ENCODE measurements at places on chromosomes 6 and 20. TPM values are rescaled to one million over a fixed set of nuclear protein-coding genes. Genes with fewer than 3 reads are reported as not detected.

GRCh38 chr6:91782802-91783201 is 1195.9 kb upstream of the MAP3K7 start:
- H3K27ac ChIP-seq: no peak overlapping the region
- H3K4me3 ChIP-seq: no peak overlapping the region
- H3K4me1 ChIP-seq: peaks cover 6% of the 10 kb centered on the region
- H3K36me3 ChIP-seq: peaks cover 6% of the 10 kb centered on the region
- no peak for DNase-seq
- no peaks in the 10 kb centered on the region for H3K27me3 ChIP-seq

BEND3 gene
- 72.1 TPM for total RNA-seq

ACTL10 gene
- 0.46 TPM for total RNA-seq

C20orf204 gene
- total RNA-seq: 1.3 TPM

GRCh38 chr6:16480763-16481560 is 242.6 kb downstream of the GMPR start:
- H3K27me3 ChIP-seq: no peaks in the 10 kb centered on the region
- no peak overlapping the region for H3K27ac ChIP-seq
- H3K4me3 ChIP-seq: no peak overlapping the region
- H3K4me1 ChIP-seq: peaks cover 3% of the 10 kb centered on the region
- no peak for DNase-seq

GRCh38 chr20:49320460-49320859 is 42.6 kb upstream of the ZNFX1 start:
- H3K4me1 ChIP-seq: 0 out of 2 replicates have a peak, but pooled peaks cover 4% of the 10 kb centered on the region
- peaks cover 20% of the 10 kb centered on the region for H3K27me3 ChIP-seq
- no peak overlapping the region for H3K27ac ChIP-seq
- no peaks in the 10 kb centered on the region for H3K36me3 ChIP-seq
- DNase-seq: peak; percentile 84

DNA sequence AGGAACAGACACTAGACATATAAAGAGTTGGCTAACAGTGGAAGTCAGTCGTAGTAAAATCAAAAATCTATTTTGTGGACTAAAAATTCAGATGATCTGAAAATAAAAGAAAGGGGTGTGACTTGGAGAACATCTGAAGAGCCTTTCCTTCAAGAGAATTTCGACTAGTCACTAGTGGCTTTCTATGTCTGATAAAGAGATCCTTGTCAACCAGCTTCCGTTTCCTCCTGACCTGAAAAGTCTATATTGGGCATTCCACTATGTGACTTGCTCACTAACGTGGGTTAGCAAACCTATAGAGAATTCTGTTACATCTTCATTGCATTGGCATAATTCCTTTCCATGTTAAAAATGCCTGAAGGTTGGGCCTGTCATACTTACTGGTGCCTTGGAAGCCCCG is 25.9 kb downstream of the TRAF3IP2 start:
- H3K27ac ChIP-seq: no peak overlapping the region
- H3K4me1 ChIP-seq: no peaks in the 10 kb centered on the region
- peaks cover 18% of the 10 kb centered on the region for H3K36me3 ChIP-seq

DNA sequence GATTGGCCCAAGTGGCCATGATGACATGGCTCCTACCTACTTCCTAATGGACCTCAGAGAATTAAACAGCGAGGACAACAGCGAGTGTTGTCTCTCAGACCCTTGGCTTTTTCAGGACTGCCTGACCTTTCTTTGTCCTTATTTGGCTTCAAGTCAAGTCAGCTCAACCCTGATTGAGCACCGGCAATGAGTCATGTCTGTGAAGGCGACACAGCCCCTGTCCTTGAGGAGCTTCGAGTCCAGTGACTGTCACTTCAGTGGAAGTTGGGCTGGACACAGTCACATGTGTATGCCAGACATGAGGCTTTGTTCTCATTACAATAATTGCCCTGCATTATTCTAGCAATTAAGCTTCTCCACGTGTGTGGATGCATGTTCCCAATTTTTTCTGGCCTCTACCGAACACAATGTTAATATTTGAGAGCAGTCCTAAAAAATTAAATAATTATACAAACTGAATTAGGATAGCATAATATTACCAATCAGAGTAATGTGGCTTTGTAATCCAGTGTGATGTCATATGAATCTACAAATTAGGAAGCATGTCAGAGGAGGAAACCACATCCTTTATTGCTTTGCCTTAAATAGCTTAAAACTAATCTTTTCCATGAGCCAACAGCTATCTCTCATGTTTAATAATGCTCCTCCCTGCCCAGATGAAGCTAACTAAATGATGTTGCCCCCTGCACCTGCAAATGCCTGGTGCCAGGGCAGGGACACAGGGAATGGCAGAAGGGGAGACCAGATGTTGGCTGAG is 178.6 kb downstream of the CDH26 start:
- H3K36me3 ChIP-seq: no peaks in the 10 kb centered on the region
- H3K27me3 ChIP-seq: no peaks in the 10 kb centered on the region

GRCh38 chr20:60254901-60255411 is 296.7 kb downstream of the CDH26 start:
- H3K36me3 ChIP-seq: no peaks in the 10 kb centered on the region
- DNase-seq: no peak
- no peak overlapping the region for H3K4me3 ChIP-seq
- H3K27ac ChIP-seq: no peak overlapping the region
- no peaks in the 10 kb centered on the region for H3K27me3 ChIP-seq

GRCh38 chr6:156045401-156046267 is 590.0 kb upstream of the NOX3 start:
- H3K27ac ChIP-seq: no peak overlapping the region
- H3K4me3 ChIP-seq: no peak overlapping the region
- H3K4me1 ChIP-seq: no peaks in the 10 kb centered on the region
- no peak for DNase-seq
- no peaks in the 10 kb centered on the region for H3K36me3 ChIP-seq
- no peaks in the 10 kb centered on the region for H3K27me3 ChIP-seq

DNA sequence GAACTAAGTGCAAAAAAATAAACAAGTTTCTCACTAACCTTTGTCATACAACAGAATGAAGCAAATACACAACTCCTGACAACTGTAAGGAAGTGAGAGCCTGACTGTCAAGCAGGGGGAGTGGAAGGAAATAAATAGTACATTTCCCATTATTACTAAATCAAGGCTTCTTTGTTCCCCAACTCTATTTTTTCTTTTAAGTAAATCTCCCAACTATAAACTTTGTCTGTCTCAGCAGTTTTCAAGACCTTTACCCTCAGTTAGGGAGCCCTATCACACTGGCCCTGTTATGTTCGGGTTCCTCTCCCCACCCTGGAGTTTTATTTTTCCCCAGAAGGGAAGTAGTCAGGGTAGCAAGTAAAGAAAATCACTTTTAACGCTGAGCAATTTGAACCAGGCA is 24.1 kb upstream of the IPCEF1 start:
- H3K27me3 ChIP-seq: no peaks in the 10 kb centered on the region
- no peak overlapping the region for H3K4me3 ChIP-seq
- DNase-seq: no peak
- no peak overlapping the region for H3K27ac ChIP-seq

SLC17A1 gene
- total RNA-seq: not detected

DNA sequence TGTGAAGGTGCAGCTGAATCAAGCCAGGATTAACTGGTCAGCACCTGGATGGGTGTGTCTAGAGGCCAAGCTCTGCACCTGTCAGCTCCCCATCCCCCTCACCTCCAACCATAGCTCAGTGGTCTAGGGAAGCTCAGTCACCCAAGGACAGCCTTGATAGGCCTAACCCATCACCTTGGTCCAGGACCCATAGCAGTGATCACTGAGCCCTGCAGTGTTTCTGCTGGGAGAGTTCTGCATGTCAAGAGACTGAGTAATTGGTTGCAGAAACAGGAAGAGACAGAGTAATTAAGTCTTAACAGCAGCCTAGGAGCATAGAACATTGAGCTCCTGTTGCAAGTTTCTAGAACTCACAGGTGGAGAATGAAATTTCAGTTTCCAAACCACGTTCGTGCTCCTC is 18.7 kb upstream of the RALGAPB start:
- no peak overlapping the region for H3K4me3 ChIP-seq
- H3K4me1 ChIP-seq: no peaks in the 10 kb centered on the region
- H3K27ac ChIP-seq: no peak overlapping the region
- peaks cover 17% of the 10 kb centered on the region for H3K36me3 ChIP-seq

GRCh38 chr6:125375821-125376220 is 74.1 kb upstream of the HDDC2 start:
- no peak overlapping the region for H3K4me3 ChIP-seq
- H3K4me1 ChIP-seq: peaks cover 4% of the 10 kb centered on the region
- DNase-seq: no peak
- H3K36me3 ChIP-seq: no peaks in the 10 kb centered on the region
- no peak overlapping the region for H3K27ac ChIP-seq

- H3K4me1 ChIP-seq: 0 out of 2 replicates have a peak, but pooled peaks cover 2% of the 10 kb centered on the region
- no peaks in the 10 kb centered on the region for H3K27me3 ChIP-seq
- no peak overlapping the region for H3K27ac ChIP-seq
Measured at GRCh38 chr20:43459022-43459942, 1.6 kb downstream of the SRSF6 start.

TAAR2 gene
- total RNA-seq: not detected

PREX1 gene
- 5.4 TPM for total RNA-seq

DNA sequence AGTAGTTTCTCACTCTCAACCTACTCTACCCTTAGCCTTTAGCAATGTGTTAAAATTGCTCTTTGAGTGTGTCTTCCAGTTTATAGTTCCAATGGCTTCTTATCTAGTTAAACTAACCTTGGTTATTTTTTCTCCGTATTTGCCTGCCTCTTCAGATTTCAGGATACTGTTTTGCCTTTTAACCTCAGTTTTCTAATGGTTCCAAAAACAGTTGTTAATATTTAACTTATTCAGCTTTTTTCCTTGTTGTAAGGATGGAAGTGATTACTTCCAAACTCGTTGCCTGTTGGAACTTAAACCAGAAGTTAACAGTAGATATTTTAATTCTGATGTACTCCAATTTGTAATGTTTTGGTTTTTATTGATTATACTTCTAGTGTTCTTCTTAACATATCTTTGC is 1574.9 kb downstream of the HACE1 start:
- H3K36me3 ChIP-seq: peaks cover 10% of the 10 kb centered on the region
- H3K4me1 ChIP-seq: no peaks in the 10 kb centered on the region
- no peak overlapping the region for H3K27ac ChIP-seq
- H3K4me3 ChIP-seq: no peak overlapping the region
- no peak for DNase-seq

- DNase-seq: no peak
- H3K36me3 ChIP-seq: no peaks in the 10 kb centered on the region
- H3K4me3 ChIP-seq: no peak overlapping the region
- H3K4me1 ChIP-seq: no peaks in the 10 kb centered on the region
- no peak overlapping the region for H3K27ac ChIP-seq
Measured at GRCh38 chr6:139686308-139686707, 311.9 kb upstream of the CITED2 start.

DNA sequence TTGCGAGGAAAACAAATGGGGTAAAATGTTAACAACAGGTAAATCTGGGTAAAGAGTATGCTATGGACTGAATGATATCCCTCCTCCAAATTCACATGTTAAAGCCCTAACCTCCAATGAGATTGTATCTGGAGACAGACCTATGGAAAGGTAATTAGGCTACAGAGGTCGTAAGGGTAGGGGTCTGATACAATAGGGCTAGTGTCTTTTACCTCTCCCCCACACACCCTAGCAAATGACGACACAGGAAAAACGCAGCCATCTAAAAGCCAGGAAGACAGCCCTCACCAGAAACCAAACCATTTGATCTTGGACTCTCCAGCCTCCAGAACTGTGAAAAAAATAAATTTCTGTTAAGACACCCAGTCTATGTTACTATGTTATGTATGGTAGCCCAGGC is 20.6 kb upstream of the FBXO9 start:
- no peaks in the 10 kb centered on the region for H3K27me3 ChIP-seq
- H3K4me3 ChIP-seq: peak overlapping the region; percentile 41
- peaks cover 18% of the 10 kb centered on the region for H3K36me3 ChIP-seq
- H3K4me1 ChIP-seq: no peaks in the 10 kb centered on the region
- no peak for DNase-seq
- H3K27ac ChIP-seq: no peak overlapping the region

DEFB124 gene
- total RNA-seq: not detected
